ENCODE measurements at places on chromosomes 1 and 21.
A peak's percentile ranks its signal among the peaks of the same experiment; 100 is the strongest.

DNA sequence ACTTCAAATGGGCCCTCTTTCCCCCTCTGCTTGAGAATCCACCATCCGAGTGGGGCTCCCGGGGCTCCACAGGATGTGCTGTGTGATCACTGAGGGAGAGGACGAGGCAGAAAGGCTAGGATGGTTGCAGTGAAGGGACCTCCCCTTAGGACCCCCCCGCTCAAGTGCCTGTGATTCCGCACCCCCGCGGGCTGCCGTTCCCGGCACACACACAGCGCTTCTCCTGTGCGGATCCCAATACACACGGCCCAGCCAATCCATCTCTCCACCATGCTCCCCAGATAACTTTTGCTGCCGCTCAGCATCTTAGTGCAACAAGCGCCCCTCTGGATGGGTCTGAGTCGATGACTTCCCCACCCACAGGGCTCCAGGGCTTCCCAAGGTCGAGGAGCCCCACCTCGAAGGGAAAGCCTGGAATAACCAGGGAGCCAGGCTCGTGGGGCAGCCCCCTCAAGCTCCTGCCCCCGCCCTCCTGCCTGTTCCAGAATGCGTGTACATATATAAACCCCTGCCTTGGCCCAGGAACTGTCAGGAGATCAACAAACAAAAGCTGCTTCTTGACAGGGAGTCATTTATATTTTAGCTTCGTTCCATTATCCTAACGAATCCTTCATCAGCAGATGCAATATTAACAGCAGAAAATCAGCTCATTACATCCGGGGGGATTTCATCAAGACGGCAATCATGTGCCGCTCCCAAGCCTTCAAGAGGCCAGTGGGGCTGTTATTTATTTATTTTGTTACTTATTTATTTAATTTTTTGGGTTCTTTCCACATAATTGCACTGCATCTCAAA, 83.7 kb downstream of the CASZ1 start:
- DNase-seq: no peak

DNA sequence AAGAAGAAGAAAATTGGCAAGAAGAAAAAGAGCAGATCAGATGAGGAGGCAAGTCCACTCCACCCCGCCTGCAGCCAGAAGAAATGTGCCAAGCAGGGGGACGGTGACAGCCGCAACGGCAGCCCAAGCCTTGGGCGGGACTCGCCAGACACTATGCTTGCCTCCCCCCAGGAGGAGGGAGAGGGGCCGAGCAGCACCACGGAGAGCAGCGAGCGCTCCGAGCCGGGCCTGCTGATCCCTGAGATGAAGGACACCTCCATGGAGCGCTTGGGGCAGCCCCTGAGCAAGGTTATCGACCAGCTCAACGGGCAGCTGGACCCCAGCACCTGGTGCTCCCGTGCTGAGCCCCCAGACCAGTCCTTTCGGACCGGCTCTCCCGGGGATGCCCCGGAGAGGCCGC, 9.0 kb upstream of the SLC25A34 start:
- no peak for DNase-seq

DNA sequence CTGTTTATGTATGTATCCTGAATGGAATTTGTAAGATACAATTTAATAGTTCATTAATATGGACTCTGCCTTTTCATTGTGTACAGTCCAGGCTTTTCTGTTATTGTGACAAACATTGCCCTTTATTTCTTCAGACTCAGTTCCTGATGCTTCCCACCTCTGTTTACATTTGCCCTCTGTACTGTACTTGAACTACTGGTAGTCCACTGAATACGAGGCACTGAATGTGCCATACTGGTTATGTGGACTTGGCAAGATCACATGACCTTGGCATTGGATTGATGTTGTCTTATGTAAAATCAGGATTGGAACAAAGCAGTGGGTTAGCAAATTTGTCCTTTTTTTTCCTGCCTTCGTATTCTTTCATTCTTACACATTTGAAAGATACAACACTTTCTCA, 27.8 kb downstream of the RALGPS2 start:
- DNase-seq: no peak

DNA sequence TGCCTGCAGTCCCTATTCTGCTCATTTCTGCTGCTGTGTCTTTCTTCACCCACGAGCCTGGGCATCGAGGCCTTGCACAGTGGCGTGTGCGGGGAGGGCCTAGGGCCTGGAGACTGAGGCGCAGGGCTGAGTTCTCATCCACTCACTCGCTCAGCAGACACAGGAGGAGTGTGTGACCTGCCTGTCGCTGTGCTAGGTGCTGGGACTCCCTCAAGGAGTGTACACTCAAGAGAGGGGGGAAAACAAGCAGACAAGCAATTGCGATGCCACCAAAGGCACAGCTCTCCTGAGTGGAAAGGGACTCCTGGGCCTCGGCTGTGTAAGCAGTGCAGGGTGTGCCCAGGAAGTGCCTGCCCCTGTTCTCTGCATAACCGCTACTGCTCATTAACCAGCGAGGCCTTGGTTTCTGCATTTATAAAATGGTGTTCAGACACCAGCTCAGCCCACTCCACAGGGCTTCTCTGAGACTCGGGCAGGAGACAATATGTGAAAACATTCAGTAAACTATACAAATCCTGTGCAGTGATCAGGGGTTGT, 4.2 kb downstream of the RD3 start:
- no peak for DNase-seq

GRCh38 chr1:20348326-20348915, 57.7 kb downstream of the VWA5B1 start:
- no peak for DNase-seq

- DNase-seq: no peak
These were observed 1180.3 kb upstream of the B3GALT2 start for GRCh38 chr1:194366705-194367104.

GRCh38 chr1:7549277-7550161, 221.6 kb upstream of the VAMP3 start:
- peak; percentile 78 for DNase-seq

DNA sequence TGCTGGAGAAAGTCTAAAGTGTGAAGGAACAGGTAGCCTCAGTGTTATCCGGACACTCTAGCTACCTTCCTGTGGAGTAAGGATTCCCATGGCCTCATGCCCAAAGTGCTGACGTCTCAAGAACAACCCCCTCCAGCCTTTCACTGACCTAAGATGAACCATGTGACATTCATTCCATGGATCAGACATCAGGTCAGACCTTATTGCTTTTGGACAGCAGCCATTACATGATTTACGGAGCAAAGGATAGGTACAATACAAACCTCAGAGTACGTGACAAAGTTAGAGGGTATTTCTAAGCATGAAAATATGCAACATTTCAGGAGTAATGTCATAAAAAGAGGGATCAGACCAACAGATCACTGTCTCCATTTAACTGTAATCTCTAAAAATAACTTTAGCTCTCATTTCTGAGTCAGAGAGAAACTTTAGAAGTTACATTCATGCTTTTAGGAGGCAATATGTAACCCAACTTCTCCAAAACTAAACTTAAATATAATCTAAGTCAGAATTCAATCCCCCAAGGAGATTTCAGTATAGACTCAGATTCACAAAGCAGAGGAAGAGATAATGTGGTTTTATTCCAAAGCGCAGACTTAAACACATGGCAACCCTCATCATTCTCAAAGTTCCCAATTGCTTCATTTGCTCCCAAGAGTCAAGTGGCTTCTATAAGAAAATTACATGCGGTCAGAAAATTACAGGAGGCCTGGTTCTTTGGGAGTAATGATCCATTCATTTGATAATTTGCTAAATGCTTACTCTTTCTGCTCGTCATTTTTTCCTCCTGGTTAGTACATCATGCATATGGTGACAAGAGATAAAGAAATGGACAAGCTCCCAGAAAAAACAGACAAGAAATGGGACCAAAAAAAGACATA, 280.4 kb downstream of the SETD4 start:
- no peak for DNase-seq

DNA sequence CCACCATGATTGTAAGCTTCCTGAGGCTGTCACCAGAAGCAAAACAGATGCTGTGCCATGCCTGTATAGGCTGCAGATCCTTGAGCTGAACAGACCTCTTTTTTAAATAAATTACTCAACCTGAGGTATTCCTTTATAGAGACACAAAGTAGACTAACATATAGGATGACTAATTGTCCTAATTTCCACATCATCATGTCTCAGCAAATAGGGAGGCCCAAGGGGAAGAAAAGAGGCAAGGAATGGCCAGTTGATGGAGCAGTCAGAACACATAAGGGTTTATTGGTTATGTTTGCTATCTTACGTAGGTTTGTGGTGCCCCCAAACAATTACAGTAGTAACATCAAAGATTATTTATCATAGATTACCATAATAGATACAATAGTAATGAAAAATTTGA, 126.2 kb downstream of the RASAL2 start:
- DNase-seq: no peak

DNA sequence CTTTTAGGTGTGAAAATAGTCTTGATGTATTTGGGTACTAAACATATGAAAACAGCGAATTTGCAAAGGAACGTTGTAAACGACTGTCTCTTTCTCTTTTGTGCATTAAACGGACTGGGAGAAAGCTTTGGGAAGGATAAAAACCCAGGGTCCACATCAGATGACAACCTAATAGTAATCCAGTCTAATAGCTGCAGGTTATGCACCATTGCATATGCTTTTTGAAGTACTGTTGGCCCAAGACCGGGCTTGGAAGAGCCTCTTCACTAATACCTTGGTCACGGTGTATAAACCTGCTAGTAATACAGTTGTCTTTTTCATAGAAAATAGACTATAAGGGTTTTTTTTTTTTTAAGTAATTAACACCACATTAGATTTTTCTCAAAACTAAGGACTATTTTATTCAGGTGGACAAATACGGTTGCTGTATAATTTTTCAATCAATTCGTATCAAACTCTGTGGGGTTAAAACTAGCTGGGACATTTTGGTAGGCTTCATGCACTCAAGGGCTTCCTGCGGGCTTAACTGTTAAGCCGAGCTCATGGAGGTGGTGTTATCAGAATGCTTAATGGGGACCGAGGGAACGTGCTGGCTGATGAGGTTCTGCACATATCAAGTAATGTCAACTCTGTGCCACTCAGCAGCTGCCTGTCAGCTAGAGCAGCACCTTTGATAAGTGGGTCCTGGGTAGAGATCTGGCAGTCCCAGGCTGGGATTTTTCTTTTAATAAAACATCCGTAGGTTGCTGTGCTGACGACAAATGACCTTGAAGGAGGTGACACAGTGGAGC, 2.1 kb downstream of the RYR2 start:
- no peak for DNase-seq

DNA sequence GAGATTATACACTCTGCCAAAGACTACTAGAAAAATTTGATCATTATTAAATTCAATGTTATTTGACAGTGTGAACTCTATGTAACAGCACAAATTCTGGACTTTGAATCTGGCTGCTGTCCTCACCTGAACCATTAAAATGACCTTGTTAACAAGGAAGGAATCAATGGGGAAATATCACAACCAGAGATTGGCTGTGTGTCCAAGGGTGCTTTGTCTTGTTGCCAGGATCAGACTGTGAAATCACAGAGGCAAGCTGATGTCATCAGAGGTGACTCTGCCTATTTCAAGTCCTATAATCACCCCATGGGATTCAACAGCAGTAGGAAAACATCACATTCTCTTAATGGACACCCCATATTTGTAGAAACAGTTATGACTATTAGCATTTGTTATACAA, 46.8 kb downstream of the ADAMTS5 start:
- no peak for DNase-seq

DNA sequence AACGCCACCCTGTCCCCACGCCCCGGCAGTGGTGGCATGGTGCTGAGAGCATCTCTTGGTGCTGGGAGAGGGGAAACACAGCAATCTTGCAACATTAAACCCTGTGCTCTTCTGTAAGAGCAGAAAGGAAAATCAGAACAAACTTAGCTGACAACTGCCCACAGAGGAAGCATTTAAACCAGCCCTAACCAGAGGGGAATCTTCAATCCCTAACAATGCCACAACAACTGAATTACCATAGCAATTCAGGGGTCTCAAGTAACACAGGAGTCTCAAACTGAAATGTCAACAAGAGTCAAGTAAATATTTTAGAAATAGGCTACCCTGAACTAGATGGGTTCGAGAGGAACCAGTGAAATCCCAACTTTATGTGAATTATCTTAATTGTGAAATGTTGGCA, 1983.6 kb downstream of the NCAM2 start:
- no peak for DNase-seq

- no peak for DNase-seq
These were observed 155.9 kb downstream of the PLXNA2 start for GRCh38 chr1:208088319-208088718.

- DNase-seq: no peak
These were observed 657 bp upstream of the LIN9 start for GRCh38 chr1:226309398-226310244.

DNA sequence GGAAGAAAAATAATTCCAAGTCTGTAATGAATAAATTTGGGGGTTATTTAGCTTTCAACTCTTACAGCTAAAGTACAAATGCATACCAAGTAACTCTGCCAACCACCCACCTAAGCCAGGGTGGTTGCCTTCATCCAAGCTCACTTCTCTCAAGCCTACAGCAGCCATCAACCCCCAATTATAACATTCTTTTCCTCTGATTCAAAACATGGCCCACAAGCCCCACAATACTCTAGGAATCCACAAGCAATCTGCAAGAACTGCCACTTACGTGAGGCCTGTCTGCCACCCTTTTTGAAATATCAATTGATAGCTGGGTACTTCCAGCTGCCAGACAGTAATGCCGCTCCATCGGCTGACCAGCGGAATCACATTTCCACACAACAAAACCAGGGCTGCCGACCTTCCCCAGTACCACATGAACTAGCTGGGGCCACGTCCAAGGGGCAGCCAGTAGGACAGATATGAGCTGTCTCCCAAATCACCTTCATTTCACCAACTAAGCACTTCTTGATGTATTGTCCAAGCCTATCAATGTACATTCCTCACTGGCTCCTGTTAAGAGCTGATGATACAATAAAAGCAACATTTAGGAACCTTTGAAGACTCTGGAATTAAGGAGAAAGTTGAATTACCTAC, 3.2 kb downstream of the LBR start:
- DNase-seq: no peak

GRCh38 chr1:228226141-228226874, 18.5 kb downstream of the OBSCN start:
- DNase-seq: no peak

GRCh38 chr1:165443539-165444311, 1.2 kb downstream of the RXRG start:
- no peak for DNase-seq

DNA sequence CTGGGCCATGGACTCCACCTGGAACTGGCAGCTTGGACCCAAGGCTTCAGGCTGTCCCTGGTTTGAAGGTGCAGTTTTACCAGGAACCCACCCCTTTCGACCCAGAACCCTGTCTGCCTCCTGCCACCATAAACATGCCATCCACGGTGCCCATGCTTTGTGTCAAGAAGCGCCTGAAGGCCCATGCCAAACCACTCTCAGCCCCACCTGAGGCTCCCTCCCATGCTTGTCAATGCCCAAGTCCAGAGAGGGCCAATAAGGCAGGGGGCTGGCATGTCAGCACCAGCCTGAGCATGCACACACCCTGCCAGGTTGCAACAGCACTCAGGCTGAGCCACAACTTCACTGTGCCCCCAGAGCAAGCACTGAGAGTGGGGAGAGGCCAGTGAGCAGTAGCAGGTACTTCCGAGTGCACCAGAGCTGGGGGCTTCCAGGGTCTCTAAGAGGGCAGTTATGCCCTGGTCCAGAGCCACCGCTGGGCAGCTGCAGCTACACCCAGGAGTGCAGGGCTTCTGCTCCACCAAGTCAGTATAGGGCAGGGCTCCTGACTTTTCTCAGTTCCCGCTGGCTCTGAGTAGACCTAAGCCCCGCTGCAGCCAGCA, 1256.0 kb downstream of the AMY1C start:
- no peak for DNase-seq

Data from stimulated activated CD4-positive, alpha-beta T cell treated with anti-CD3 and anti-CD28 coated beads, Interleukin-1b, Interleukin-23, amount 100 ng/mL, for 48 hours (primary cell).